ENCODE measurements at places on chromosomes 1 and 21.

DNA sequence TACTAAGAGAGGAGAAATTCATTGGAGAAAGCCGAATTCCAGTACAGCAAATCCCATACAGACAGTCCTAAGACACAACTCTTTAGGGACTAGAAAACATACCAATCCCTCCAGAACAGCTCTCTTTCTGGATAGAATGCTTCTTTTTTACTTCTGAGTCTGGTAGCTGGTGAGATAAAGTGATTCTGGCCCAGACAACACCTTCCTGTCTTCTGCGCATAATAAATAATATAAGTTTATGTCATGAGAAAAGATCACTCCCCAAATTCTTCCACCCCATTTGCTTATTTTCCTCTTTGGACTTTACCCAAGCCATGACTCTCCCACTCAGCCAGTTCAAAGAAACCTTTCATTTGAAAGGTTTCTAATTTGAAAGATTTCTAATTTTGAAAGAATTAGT, 98.4 kb downstream of the EDEM3 start:
- no peak overlapping the region for H3K4me3 ChIP-seq
- no peaks in the 10 kb centered on the region for H3K4me1 ChIP-seq
- H3K27me3 ChIP-seq, result no peaks in the 10 kb centered on the region
- DNase-seq, result no peak

GRCh38 chr1:234963904-234964702, 164.5 kb downstream of the TOMM20 start:
- peaks cover 70% of the 10 kb centered on the region for H3K4me1 ChIP-seq
- no peak overlapping the region for H3K27ac ChIP-seq
- no peak for DNase-seq
- no peak overlapping the region for H3K4me3 ChIP-seq
- H3K36me3 ChIP-seq, result no peaks in the 10 kb centered on the region

- H3K4me3 ChIP-seq, result no peak overlapping the region
- no peak overlapping the region for H3K27ac ChIP-seq
- H3K36me3 ChIP-seq, result no peaks in the 10 kb centered on the region
- no peaks in the 10 kb centered on the region for H3K27me3 ChIP-seq
- DNase-seq, result no peak
- H3K4me1 ChIP-seq, result peaks cover 12% of the 10 kb centered on the region
These were observed 47.7 kb upstream of the DNASE2B start for GRCh38 chr1:84350550-84350949.

GRCh38 chr1:51962486-51963356, 27.8 kb downstream of the RAB3B start:
- no peaks in the 10 kb centered on the region for H3K36me3 ChIP-seq
- H3K27ac ChIP-seq, result no peak overlapping the region
- H3K4me3 ChIP-seq, result no peak overlapping the region
- H3K27me3 ChIP-seq, result no peaks in the 10 kb centered on the region
- no peaks in the 10 kb centered on the region for H3K4me1 ChIP-seq

DNA sequence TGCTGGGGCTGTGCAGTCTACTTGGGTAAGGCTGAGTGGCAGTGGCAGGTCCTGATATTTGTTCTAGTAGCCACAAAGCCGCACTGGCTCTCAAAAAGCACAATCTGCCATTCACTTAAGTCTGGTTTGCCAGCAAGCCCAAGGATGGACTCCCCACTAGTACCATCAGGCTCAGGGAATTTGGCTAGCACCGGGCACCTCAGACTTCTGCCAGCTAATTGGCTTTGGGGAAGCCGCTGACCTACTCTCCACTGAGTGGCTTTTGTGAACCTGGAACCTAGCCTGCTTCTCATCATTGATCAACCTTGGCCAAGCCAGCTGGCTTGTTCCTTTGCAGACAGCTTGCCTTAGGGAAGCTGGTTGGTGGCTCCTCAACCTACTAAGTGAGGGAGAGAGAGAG, 83.1 kb downstream of the ESRRG start:
- no peak for DNase-seq
- no peak overlapping the region for H3K4me3 ChIP-seq
- H3K27me3 ChIP-seq, result no peaks in the 10 kb centered on the region
- H3K36me3 ChIP-seq, result no peaks in the 10 kb centered on the region

DNA sequence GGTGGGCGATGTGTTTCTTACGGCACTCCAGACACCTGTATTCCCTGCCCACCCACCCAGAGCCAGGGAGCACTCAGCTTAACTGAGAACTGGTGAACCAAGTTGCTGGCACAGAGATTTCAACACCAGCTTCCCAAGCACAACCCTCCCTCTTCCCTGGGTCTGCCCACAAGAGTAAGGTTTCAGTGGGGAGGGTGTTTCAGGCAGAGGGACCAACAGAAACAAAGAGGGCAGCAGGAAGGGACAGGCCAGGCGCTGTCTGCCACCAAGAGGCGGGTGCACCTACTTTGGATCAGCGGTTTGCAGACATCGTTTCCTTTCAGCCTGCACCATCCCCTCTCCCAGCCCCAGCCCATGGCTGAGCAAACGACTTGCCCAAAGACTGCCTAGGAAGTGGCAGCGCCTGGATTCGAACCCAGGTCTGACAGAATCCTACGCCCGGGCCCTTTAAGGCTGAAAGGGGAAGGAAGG, 21.9 kb upstream of the ALDH4A1 start:
- no peak for DNase-seq
- H3K27ac ChIP-seq, result peak overlapping the region; percentile 84
- no peak overlapping the region for H3K4me3 ChIP-seq
- peaks cover 11% of the 10 kb centered on the region for H3K36me3 ChIP-seq
- no peaks in the 10 kb centered on the region for H3K27me3 ChIP-seq
- H3K4me1 ChIP-seq, result peaks cover 33% of the 10 kb centered on the region

DNA sequence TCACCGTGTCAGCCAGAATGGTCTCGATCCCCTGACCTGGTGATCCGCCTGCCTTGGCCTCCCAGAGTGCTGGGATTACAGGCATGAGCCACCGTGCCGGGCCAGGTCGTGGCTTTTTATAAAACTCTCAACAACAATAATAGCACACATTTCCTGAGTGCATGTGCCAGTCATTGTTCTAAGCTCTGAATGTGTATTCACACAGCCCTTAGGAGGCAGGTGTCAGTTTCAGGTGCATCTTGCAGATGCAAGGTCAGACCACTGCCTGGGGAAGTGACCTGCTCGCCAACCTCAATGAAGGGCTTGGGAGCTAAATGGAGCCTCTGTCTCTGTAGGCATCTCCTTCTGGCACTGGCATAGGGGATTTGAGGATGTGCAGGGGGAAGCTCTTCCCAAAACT, 1.6 kb upstream of the LEFTY2 start:
- H3K27ac ChIP-seq, result no peak overlapping the region
- peaks cover 9% of the 10 kb centered on the region for H3K4me1 ChIP-seq
- H3K4me3 ChIP-seq, result no peak overlapping the region
- no peak for DNase-seq
- H3K36me3 ChIP-seq, result no peaks in the 10 kb centered on the region

GRCh38 chr1:54294887-54295286, 94.9 kb downstream of the MRPL37 start:
- no peak for DNase-seq
- H3K4me1 ChIP-seq, result peaks cover 11% of the 10 kb centered on the region
- no peak overlapping the region for H3K27ac ChIP-seq
- no peaks in the 10 kb centered on the region for H3K36me3 ChIP-seq
- no peaks in the 10 kb centered on the region for H3K27me3 ChIP-seq

DNA sequence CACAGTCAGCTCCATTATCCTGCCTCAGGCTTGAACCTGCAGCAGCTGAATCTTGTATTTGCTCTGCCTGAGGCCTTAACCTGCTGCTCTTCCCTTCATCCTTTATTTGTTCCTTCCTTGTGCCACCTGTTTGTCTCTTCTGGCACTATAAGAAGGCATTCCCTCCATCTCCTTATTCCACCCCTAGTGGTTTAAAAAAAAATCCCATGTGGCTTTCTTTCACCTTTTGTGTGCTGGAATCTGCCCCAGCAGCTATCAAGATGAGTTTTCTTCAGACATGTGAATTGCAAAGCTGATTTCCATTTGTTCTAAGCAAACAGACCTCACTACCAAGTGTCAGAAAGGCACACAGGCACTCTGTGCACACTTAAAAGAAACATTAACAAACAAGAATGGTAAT, 294.6 kb downstream of the TTLL7 start:
- H3K4me3 ChIP-seq, result no peak overlapping the region
- H3K27me3 ChIP-seq, result no peaks in the 10 kb centered on the region
- no peak overlapping the region for H3K27ac ChIP-seq
- H3K36me3 ChIP-seq, result no peaks in the 10 kb centered on the region
- no peak for DNase-seq

DNA sequence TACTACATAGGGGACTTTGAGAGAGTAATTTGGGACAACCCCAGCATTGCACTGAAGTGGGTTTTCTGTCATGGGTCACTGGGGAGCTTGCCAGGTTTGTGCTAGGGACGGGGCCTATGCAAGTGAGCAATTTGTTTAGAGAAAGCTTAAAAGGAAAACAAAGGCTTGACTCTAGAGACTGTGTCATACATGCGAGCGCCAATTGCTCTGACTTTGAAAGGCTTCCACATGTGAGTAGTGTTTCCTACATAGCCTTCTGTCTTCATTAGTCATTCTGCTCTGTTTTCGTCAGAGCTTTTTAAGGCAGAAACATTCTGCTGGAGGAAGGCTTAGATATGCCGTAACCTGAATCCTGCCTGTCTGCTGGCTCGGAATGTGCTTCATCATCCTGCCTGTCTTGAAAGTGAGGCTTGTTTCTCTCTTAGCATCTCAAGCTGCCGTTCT, 28.4 kb downstream of the TRIM45 start:
- peak; percentile 79 for DNase-seq
- H3K27me3 ChIP-seq, result no peaks in the 10 kb centered on the region
- H3K4me3 ChIP-seq, result no peak overlapping the region
- H3K4me1 ChIP-seq, result peaks cover 23% of the 10 kb centered on the region
- H3K36me3 ChIP-seq, result no peaks in the 10 kb centered on the region

- H3K27me3 ChIP-seq, result no peaks in the 10 kb centered on the region
- H3K36me3 ChIP-seq, result no peaks in the 10 kb centered on the region
- no peak overlapping the region for H3K4me3 ChIP-seq
- DNase-seq, result no peak
- no peak overlapping the region for H3K27ac ChIP-seq
- H3K4me1 ChIP-seq, result peaks cover 8% of the 10 kb centered on the region
These were observed 3.9 kb upstream of the IFNLR1 start for GRCh38 chr1:24190983-24191461.

DNA sequence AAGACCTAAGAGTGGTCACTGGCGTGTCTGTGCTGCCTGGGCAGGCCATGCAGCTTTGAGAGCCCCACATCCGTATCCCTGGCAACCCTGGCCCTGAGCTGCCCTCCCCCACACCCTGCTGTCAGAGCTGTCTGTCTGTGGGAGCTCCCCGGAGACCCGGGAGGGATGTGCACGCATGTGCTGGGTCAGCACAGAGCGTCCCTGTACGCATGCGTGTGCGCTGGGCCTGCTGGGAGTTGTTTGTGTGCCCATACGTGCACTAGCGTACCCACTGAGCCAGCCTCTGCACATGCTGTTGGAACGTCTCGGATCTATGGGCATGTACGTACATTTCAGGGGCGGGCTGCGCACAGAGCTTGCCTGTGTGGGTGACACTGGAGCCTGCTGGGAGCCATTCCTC, 89.3 kb downstream of the EPHB2 start:
- H3K4me1 ChIP-seq, result peaks cover 24% of the 10 kb centered on the region
- no peak overlapping the region for H3K27ac ChIP-seq
- H3K27me3 ChIP-seq, result no peaks in the 10 kb centered on the region
- DNase-seq, result no peak

DNA sequence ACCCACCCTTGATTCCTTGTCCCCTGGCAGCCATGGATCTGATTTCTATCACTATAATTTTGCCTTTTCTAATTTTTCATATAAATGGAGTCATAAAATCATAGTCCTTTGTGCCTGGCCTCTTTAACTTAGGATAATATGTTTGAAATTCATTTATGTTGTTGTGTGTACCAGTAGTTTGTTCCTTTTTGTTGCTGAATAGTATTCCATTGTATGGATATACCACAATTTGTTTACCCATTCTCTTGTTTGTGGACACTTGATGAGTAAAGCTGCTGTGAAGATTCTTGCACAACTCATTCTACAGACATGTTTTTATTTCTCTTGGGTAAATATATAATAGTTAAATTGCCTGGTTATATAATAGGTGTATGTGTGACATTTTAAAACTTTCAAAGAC, 22.7 kb upstream of the GJA8 start:
- no peak overlapping the region for H3K4me3 ChIP-seq
- H3K27me3 ChIP-seq, result no peaks in the 10 kb centered on the region
- no peak for DNase-seq
- no peaks in the 10 kb centered on the region for H3K4me1 ChIP-seq
- no peaks in the 10 kb centered on the region for H3K36me3 ChIP-seq
- no peak overlapping the region for H3K27ac ChIP-seq

DNA sequence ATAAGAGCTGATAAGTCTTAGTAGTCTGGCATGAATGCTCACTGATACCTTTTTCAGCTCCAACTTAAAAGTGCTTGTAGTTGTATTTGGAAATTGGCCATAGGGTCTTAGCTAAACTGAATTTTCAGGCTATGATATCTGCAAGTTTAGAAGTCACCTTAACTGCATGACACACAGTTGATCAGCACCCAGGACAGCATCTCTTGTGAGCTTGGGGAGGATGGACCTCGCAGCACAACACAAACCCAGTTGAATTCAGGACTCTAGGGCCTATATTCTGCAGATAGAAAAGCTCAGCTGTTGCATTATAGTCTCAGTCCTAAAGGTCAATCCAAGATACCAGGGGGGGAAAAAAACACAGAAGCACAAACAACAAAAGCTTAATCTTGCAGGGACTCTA, 394.3 kb downstream of the KCNH1 start:
- H3K27ac ChIP-seq, result no peak overlapping the region
- no peak for DNase-seq
- H3K27me3 ChIP-seq, result no peaks in the 10 kb centered on the region
- no peak overlapping the region for H3K4me3 ChIP-seq

DNA sequence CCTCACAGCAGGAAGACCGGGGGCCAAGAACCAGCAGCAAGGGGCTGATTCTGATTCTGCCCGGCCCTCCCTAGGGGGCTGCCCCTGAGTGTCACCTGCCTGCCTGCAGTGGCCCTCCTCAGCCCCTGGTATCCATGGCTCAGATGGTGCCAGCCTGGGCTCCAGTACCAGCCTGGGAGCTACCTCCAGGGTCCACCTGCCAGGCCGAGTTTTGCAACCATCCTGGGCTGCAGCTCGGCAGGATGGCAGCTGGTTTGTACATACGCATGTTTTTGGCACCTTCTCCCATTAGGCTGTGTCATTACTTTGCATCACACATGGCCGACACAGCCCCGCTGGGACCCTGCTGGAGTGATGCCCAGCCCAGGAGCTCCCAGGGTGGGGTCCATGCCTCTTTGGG, 93.3 kb upstream of the WNT4 start:
- no peak for DNase-seq
- no peak overlapping the region for H3K4me3 ChIP-seq
- H3K27me3 ChIP-seq, result no peaks in the 10 kb centered on the region
- no peak overlapping the region for H3K27ac ChIP-seq
- H3K36me3 ChIP-seq, result no peaks in the 10 kb centered on the region

Data from adrenal gland (tissue), 19 donors.